AML-193 (cell line): ENCODE measurements at places on chromosomes 5 and 9.

GRCh38 chr5:93658044-93658443, 75.0 kb downstream of the NR2F1 start:
- no peak for DNase-seq

- DNase-seq = no peak
Observed at GRCh38 chr5:168372356-168372946, 81.0 kb downstream of the WWC1 start.

GRCh38 chr5:119270960-119271757, 84.7 kb upstream of the TNFAIP8 start:
- peak; percentile 75 for DNase-seq

DNA sequence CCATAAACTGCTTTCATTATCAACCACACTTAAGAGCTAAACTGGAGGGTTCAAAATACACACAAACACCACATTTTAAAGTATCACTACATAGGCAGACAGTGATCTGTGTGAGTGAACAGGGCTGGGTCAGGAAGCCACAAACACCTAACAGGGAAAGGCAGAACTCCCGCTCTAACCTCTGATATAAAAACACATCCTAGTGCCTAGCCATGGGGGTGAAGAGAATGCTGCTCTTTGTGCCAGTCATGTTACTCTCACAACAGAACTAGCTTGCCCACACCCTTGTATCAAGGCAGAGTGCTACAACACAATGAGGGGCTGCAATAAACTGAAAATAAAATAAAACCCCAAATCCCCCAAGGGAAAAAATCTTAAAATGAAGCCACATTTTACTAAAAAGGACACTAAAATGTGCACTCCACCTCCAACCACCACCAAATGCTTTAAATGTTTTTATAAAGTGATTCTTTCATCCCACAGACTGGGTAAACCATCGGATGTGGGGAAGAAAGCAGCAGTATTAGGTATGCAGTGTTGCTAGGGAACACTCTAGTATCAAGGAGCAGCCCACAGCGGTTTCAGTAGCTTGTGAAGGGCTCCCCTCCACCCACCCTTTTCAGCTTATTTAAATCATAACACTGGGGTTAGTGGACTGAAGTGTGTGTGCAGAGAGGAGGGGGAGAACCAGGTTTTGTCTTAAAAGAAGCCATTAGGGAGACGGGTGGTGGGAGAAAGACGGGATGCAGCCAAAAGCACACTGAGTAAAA, 64.5 kb downstream of the TMEM161B start:
- DNase-seq = no peak

DNA sequence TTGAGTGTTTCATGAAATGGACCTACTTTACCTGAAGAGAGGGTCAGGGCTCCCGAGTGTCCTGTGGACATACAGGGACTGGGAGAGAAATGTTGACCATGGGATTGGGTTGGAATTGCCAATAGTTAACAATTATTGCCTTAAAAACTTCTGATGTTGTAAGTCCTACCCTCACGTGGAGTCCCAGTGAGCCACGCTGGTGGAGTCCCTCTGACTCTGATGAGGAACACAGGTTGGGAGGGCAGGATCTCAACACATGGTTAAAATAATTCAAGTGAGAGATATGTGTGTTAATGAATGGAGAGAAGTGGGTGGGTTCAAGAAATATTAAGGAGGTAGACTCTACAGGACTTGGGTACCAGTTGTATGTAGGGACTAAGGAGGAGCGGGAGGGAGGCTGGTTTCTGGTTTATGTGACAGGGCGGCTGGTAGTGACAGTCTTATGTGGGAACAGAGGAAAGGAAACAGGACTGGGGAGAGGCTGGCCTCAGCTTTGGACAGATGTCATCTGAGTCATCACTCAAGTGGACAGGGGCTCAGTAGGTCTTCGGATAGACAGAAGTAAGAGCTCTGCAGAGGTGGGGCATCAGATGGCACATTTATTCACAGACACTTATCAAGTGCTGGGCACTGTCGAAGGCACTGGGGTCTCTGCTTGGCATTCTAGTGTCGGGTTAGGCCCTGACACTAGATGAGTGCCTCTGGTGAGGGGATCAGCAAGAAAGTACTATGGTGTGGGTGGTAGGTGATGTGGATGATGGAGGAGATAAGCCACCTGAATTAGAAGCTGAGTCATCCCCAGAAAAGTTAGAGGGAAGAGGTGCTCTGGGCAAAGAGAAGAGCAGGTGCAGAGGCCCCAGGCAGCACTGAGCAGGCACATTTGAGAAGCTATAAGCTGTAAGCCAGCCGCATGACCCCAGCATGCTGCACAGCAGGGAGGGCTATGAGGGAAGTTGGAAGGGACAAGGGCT, 27.2 kb downstream of the MAML1 start:
- no peak for DNase-seq

- DNase-seq = no peak
Observed at GRCh38 chr9:13446938-13447842, 167.7 kb upstream of the MPDZ start.

- no peak for DNase-seq
Observed at GRCh38 chr5:43171926-43172325, 20.1 kb upstream of the NIM1K start.

DNA sequence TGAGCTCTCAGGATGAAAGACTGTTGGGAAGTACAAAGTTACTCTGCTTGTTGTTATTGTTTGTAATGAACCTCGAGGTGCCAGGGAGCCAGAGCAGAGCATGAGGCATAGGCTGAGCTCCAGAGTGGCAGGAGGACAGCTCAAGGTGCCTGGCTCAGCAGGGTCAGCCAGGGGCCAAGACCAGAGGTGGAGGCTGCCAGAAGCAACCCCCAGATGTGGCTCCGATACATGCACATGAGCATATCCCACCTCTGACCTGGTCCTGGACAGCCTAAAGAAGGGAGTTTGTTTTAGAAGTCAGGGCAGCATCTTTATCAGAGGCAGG, 105.6 kb downstream of the PSD2 start:
- no peak for DNase-seq
